ENCODE measurements at places on chromosomes 6 and 20.

DNA sequence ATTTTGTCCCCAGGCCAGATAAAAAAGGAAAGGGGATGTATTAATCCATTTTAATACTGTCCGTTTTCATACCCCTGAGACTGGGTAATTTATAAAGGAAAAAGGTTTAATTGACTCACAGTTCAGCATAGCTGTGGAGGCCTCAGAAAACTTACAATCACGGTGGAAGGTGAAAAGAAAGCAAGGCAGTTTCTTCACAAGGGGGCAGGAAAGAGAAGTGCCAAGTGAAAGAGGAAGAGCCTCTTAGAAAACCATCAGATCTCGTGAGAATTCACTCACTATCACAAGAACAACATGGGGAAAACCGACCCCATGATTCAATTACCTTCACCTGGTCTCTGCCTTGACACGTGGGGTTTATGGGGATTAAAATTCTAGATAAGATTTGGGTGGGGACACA is 152.5 kb downstream of the IBTK start:
- DNase-seq, result no peak

GRCh38 chr20:54848984-54849538 is 373.7 kb downstream of the DOK5 start:
- DNase-seq, result no peak

DNA sequence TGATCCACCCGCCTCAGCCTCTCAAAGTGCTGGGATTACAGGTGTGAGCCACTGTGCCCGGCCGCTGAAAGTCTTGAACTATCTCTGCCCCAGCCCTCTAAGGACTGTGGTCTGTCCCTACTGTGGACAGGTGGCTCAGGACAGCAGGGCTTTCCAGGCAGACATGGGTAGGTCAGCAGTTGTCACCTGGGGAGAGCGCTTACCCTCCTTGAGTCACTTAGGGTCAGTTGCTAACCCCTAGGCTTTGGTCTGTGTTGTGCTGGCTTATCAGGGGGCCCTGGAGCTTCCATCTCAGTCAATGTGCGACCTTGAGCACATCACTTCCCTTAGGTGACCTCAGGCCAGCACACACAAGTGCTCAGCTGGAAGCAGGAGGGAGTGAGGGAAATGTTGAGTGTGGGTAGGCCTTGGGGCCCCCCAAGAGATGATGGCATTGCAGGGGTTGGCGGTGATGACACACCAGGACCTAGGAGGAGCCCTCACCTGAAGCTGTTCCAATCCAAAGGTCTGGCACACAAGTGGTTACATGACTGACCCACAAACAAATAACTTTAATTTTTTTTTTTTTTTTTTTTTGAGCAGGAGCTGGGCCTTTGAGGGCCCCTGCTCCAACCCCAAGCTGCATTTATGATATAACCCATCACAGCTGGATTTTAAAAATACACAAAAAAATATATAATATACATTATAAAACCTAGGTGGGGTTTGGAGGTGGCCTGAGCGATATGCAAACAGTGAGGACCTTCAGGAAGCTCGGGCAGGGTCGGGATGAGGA is 5.1 kb downstream of the RPL10A start:
- no peak for DNase-seq

GRCh38 chr6:130602151-130602770 is 224.9 kb upstream of the SMLR1 start:
- DNase-seq, result peak; percentile 96

GRCh38 chr6:148617530-148617929 is 129.3 kb upstream of the UST start:
- DNase-seq, result no peak

DNA sequence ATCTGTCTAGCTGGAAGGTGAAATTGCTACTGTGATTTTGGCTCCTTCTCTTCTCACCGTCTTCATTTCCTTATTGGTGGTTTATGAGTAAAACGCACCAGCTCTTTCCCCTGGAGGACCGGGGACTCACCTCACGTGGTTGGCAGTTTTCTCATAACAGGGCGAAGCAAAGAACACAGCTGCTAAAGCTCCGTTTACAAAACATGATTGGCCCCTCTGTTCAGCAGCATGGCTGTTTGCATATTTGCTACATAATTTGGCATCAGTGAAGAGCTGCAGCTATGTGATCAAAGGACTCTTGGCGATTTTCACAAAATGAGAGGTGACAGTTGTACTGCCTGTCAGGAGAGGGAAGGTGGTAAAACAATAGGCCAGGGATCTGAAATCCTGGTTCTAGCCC is 20.5 kb upstream of the TMEM181 start:
- DNase-seq, result no peak

DNA sequence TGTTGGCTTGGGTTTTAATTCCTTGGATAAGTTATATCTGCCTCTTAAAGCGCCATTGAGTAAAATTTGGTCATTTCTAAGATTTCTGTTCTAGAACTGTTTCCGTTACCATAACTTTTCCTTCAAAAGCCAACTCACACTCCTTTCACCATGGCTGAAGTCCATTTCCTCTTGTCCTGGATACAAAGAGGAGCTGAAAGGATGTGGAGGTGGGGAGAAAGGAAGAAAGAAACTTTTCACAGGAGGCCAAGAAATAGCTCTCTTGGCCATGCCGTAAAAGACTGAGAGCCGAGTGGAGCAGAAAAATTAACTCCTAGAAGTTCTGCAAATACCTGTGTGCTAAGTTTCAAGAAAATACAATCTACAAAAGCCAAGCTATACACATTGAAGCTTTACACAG is 21.6 kb downstream of the GABBR1 start:
- no peak for DNase-seq

DNA sequence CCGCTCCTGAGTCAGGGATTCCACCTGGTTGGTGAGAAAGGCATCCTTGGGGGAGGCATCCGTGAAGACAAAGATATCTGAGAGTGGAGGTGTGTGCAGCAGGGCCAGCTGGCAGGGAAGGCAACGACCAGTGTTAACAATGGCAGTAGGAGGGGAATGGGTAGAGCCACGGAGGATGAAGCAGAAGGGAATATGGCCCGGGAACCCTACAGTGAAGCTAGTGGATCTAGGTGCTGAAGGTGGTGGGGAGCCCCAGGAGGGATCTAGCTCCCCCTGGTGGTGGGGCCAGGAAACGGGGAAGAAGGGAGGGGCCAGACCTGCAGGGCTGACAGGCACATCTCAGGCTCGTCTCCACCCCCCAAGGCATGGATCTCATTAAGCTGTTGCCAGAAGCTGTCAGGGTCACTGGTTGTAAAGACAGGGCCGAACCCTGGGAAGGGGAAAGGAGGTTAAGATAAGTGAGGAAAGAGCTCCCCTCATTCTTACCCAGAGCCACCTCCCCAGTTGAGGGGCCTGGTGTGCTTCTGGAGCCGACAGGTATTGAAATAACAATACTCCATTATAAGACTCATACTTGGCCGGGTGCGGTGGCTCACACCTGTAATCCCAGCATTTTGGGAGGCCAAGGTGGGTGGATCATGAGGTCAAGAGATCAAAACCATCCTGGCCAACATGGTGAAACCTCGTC is 7.3 kb downstream of the VWA7 start:
- peak; percentile 66 for DNase-seq

GRCh38 chr6:117018771-117019170 is 141.7 kb downstream of the RFX6 start:
- no peak for DNase-seq

DNA sequence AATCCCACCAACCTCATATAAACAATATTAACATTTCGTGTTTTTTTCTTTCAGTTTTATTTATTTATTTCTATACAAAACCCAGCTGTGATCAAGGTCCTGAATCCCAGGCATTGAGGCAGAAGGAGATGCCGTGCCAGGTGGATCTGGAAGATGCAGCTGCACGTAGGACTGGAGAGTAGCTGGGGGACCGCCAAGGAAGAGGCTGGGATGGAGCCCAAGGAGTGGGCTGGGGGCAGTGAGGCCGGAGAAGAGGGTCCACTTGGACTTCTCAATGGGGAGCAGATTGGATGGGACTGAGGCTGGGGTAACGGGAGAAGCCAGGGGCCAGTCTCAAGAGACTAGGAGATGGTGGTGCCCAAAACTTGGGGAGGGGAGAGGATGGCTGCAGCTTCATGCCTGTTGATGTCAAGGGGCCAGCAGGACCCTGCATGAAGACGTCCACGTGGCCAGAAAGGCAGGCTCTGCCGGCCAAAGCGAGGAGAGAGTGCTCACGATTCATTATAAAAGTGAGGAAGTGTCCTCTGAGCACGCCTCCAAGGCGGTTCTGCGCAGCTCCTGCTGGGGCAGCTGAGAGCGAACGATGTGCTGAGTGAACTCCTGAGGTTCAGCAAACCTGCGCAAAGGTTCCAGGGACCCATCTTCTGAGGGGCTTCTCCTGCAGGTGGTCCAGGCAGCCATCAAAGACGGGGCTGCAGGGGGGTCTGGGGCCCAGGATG is 110.3 kb downstream of the BMP7 start:
- DNase-seq, result no peak

- DNase-seq, result no peak
Observed at GRCh38 chr20:3175270-3175669, 1.9 kb upstream of the LZTS3 start.

DNA sequence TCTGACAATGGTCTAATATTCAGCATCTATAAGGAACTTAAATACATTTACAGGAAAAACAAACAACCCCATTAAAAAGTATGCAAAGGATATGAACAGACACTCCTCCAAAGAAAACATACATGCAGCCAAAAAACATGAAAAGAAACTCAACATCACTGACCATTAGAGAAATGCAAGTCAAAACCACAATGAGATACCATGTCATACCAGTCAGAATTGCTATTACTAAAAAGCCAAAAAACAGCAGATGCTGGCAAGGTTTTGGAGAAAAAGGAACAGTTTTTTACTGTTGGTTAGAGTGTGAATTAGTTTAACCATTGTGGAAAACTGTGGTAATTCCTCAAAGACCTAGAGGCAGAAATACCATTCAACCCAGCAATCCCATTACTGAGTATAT is 339.0 kb upstream of the ADGRB3 start:
- DNase-seq, result no peak

DNA sequence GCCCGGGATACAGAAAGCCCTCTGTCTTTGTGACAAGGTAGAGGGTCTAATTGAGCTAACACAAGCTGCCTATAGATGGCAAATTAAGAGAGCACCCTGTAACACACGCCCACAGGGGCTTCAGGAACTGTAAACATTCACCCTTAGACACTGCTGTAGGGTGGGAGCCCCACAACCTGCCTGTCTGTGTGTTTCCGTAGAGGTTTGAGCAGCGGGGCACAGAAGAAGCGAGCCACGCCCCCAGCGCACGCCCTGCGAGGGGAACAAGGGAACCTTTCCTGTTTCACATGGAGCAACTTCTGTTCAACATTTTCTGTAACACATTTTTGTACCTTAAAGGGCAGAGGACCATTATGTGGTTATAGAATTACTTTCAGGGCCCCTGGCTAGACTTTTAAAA is 231.7 kb upstream of the EXOC2 start:
- no peak for DNase-seq

DNA sequence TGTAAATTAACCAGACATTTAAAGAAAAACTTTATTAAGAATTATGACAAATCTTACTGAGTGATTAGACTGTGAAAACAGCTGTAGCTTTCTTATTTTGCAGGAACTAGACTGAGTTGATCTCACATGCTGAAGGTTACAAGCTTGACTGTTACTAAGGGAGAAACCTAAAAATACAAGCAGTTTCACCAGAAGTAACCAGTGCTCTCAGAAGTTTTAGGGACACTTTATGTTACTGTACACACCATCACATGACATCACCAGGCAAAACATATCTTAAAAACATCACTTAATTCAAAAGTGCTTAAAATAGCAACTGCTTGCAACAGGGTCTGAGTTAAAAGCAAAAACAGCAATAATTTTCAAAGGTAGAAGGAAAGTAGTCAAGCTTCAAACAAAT is 5.4 kb downstream of the FBXO30 start:
- DNase-seq, result no peak

GRCh38 chr6:140775061-140775460 is 1357.7 kb upstream of the GJE1 start:
- DNase-seq, result no peak

GRCh38 chr6:158475344-158476302 is 84.3 kb upstream of the TMEM181 start:
- no peak for DNase-seq

- DNase-seq, result no peak
Observed at GRCh38 chr6:97305414-97306066, 22.5 kb upstream of the MMS22L start.

DNA sequence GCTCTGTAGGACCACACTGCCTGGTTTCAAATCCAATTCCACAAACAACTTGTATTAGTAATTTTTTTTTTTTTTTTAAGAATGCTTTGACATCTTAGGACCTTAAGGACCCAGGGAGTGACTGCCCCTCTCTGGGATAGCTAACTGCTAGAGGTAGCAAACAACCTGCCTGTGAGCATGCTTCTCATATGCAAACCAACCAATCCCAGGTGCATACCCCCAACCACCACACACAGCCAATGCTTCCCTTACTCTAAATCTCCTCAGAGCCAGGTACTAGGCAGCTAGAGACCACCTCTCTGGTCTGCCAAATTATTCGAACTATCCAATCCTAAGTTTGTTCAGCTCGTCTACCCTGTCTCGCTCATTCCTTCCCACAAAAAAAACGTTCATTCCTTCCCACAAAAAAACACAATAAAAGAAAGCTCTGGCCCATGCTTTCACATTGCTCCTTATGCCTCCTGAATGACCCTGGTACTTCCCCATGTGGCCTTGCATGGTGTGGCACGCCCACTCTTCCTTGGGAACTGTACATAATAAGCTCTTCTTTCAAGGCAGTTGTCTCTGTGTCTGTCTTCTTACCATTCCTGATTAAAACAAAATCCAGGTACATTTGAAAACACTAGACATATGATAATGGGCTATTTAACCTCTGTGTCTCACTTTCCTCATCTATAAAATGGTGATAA is 6.4 kb downstream of the SERAC1 start:
- no peak for DNase-seq

DNA sequence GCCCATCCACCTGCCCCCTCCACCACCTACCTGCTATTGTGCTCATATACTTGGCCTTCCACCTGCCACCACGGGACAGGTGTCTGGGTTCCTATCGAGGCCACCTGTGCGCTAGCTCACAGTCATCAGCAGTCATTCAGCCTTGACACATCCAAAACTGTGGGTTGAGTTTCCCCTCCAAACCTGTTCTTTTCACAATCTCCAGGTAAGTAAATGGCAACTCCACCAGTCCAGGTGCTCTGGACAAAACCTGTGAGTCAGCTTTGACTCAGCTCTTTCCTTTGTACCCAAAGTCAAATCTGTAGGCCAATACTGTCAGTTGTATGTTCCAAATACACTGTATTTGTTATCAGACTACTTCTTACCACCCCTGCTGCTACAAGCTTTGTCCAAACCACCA is 52.6 kb downstream of the SPTLC3 start:
- DNase-seq, result no peak

DNA sequence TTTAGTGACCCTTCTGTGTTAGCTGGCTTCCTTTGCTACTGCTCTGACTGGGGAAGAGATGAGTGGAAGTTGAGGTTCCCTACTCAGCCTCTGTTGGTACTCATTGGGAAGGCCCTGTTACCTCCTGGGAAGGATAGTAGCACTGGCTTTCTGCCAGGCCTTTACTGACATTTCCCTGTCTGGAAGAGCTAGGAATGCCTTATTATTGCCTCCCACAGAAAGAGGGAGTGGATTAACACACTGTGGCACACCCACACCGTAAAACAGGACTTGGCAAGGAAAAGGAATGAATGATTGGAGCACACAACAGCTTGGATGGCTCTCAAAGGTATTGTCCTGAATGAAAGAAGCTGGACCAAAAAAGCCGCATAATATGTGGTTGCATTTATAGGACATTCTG is 12.2 kb downstream of the ZNF831 start:
- DNase-seq, result no peak

GRCh38 chr6:41652866-41653652 is 14.8 kb downstream of the MDFI start:
- DNase-seq, result no peak

Data from RKO (cell line).